ENCODE measurements at places on chromosomes 2 and 18. TPM values are rescaled to one million over a fixed set of nuclear protein-coding genes. Genes with fewer than 3 reads are reported as not detected.
A peak's percentile ranks its signal among the peaks of the same experiment; 100 is the strongest.

GRCh38 chr2:105671156-105671555, 73.6 kb upstream of the NCK2 start:
- no peaks in the 10 kb centered on the region for H3K36me3 ChIP-seq
- no peaks in the 10 kb centered on the region for H3K27me3 ChIP-seq
- peaks cover 10% of the 10 kb centered on the region for H3K4me1 ChIP-seq
- no peak overlapping the region for H3K27ac ChIP-seq
- H3K4me3 ChIP-seq = no peak overlapping the region

DNA sequence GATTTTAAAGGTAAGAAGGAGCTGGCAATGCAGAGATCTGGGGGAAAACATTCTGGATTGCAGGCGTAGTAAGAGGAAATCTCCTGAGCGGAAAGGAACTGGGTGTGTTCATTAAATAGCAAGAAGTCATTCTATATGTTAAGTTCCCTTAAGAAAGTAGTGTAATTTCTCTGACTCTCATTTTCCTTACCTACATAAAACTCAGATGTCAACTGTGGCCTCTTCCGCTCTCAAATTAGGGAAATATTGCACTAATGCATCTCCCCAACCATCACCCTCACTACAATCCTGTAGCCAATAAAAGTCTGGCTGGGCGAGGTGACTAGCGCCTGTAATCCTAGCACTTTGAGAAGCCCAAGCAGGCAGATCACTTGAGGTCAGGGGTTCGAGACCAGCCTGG, 89.0 kb upstream of the CDC42EP3 start:
- no peak for DNase-seq
- H3K4me1 ChIP-seq = no peaks in the 10 kb centered on the region
- no peaks in the 10 kb centered on the region for H3K36me3 ChIP-seq
- H3K27me3 ChIP-seq = no peaks in the 10 kb centered on the region
- no peak overlapping the region for H3K27ac ChIP-seq

GRCh38 chr2:184633726-184634125, 35.4 kb downstream of the ZNF804A start:
- no peak for DNase-seq
- H3K4me1 ChIP-seq = no peaks in the 10 kb centered on the region
- H3K4me3 ChIP-seq = no peak overlapping the region

GRCh38 chr2:225468131-225468530, 68.6 kb downstream of the NYAP2 start:
- no peaks in the 10 kb centered on the region for H3K36me3 ChIP-seq
- H3K4me1 ChIP-seq = no peaks in the 10 kb centered on the region

- no peak for DNase-seq
- H3K4me1 ChIP-seq = peaks cover 16% of the 10 kb centered on the region
- no peak overlapping the region for H3K27ac ChIP-seq
- H3K36me3 ChIP-seq = no peaks in the 10 kb centered on the region
These were observed 2.3 kb upstream of the FZD7 start for GRCh38 chr2:202031246-202031951.

- H3K27me3 ChIP-seq = no peaks in the 10 kb centered on the region
- no peak for DNase-seq
- no peak overlapping the region for H3K4me3 ChIP-seq
- no peak overlapping the region for H3K27ac ChIP-seq
- H3K4me1 ChIP-seq = peaks cover 3% of the 10 kb centered on the region
These were observed 137.0 kb downstream of the AGAP1 start for GRCh38 chr2:235630718-235631296.

DNA sequence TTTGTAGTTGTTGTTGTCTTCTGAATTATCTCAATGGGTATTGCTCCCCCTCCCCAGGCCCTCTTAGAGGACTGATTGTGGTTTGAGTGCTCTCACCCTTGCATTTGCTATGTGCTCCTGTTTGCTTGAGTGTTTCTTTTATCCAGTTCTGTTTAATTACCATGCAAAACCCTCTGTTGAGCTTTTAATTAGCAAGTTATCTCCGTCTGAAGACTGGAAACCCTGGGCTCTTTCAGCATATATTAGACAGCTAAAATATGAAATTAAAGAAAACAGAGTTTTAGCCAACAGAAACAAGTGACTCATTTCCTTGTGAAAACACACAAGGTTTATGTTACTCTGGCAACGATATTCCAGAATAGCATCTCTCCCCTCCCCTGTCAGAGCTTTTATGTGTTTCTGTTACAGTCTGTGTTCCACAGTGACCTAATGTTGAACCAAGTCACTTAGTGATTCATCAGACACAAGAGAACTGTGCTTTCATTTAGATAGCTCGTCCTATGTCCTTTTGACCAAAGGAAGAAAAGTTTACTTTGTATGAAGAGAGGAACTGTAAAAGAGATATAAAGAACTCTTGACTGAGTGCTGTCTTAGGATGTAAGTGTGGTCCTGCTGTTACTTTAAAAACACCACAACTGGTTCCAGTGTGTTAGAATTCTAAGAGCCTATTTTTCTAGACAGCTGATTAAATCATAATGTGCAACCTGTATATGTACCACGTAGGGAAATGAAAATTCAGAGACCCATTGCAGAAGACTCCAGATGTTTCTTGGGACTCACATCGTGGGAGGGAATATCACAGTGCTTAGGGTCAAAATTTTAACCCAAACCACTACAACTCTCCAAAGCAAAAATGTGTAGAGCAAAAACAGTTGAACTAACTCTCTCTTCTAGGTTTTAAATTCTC, 172.8 kb upstream of the RBMS1 start:
- no peaks in the 10 kb centered on the region for H3K36me3 ChIP-seq
- peaks cover 12% of the 10 kb centered on the region for H3K4me1 ChIP-seq
- no peaks in the 10 kb centered on the region for H3K27me3 ChIP-seq
- H3K4me3 ChIP-seq = no peak overlapping the region

- no peak for DNase-seq
- no peaks in the 10 kb centered on the region for H3K36me3 ChIP-seq
- H3K27me3 ChIP-seq = no peaks in the 10 kb centered on the region
- no peak overlapping the region for H3K27ac ChIP-seq
These were observed 23.5 kb downstream of the CD302 start for GRCh38 chr2:159774370-159774990.

DNA sequence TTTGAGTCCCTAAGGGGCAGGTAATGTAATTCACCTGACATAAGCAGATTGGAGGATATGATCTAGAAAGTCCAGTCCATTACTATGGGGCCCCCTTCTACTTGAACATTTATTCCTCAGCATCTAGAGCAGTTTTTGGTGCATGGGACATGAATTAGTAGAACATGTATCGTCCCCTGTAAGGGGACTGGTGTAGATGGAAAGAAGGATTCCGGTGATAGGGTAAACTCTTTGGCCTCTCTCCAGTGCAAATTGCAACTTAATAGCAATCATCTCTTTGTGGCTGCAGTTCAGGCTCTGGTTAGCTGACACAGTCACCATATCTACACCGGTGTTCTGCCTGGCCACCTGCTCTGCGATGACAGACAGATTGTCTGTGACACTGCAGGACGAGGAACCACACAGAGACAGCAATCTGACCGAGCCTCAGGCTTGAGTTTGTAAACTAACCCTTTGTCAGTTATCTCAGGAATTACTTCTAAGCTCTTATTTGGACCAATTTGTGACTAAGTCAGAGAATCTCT, 6.4 kb upstream of the SLC8A1 start:
- no peaks in the 10 kb centered on the region for H3K27me3 ChIP-seq
- H3K27ac ChIP-seq = no peak overlapping the region
- no peak for DNase-seq
- no peaks in the 10 kb centered on the region for H3K4me1 ChIP-seq
- H3K4me3 ChIP-seq = no peak overlapping the region

DNA sequence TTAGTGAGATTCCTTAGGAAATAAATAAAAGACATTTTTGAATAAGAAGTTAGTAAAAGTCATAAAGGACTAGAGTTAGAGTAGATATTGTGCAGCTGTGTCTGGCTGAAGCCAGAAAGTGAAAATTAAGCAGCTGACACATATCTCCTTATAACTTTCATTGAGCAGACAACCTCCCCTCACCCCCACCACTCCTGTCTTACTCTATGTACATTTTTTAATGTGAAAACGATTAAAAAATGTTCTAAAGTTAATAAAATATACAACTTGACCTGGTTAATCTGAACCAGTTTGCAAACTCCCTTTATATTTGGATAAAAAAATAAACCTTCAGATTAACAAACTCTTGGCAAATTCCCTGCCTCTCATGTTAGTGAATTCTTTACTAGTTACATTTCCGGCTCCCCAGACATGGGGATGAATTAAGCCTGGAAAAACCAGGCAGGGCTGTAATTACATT, 462.8 kb downstream of the MEIS1 start:
- H3K27me3 ChIP-seq = no peaks in the 10 kb centered on the region
- DNase-seq = no peak
- H3K27ac ChIP-seq = no peak overlapping the region
- H3K4me3 ChIP-seq = no peak overlapping the region
- no peaks in the 10 kb centered on the region for H3K36me3 ChIP-seq

DNA sequence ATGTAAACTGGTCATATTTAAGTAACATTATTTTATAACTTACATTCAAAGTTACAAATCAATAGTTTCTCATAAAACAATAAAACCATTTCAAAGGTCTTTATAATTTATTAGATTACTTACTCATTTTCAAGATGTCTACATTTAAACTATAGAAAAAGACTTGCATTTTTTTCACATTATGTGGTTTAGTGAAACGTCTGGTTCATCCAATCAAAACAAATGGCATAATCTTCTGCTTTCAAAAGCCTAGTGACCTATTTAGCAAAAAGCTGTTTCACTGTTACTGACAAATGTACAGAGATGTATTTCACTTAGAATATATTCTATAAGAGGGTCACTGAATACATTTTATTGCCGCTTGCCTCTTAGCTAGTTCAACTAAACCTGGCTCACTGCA, 49.3 kb upstream of the MCM6 start:
- DNase-seq = no peak
- no peak overlapping the region for H3K27ac ChIP-seq
- H3K27me3 ChIP-seq = no peaks in the 10 kb centered on the region
- no peaks in the 10 kb centered on the region for H3K36me3 ChIP-seq

DNA sequence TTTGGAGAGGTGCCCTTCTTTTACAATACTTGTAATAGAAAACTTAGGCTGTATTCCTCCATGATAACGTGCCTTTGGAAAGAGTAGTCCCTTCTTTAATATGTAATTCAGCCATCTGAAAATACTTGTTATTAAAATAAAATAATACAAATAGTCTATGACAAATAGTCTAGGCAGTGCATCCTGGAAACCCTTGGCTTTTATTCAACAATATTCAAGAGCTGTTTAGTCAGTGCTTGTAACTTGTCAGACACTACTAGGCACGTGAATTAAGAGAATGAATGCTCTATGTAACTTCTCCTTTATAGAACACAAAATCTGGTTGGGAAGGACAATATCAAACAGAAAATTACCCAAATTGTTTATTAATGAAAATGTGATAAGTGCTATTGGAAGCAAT, 388.2 kb downstream of the MTX2 start:
- no peak overlapping the region for H3K4me3 ChIP-seq
- H3K36me3 ChIP-seq = no peaks in the 10 kb centered on the region
- no peaks in the 10 kb centered on the region for H3K4me1 ChIP-seq
- no peak overlapping the region for H3K27ac ChIP-seq
- no peak for DNase-seq
- no peaks in the 10 kb centered on the region for H3K27me3 ChIP-seq

- H3K4me1 ChIP-seq = no peaks in the 10 kb centered on the region
- no peak overlapping the region for H3K4me3 ChIP-seq
- H3K36me3 ChIP-seq = no peaks in the 10 kb centered on the region
These were observed 56.1 kb downstream of the PRKRA start for GRCh38 chr2:178394859-178395258.

DNA sequence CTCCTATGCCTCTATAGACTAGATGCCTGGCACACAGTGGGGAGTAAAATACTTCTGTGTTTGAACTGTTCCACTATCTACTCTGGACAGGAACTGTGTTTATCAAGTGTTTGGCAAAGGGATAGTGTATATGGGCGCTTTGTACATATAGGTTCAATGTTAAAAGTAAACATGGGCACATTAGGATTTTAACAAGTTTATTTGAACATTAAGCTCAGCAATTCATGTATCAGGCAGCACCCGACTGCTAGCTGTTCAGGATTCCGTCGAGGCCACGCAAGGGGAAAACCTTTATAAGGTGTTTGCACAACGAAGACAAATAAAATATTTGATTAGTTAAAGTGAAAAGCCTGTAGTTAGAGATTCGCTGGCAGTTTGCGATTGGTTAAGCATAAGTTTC, 43.4 kb upstream of the ROCK2 start:
- DNase-seq = no peak
- H3K36me3 ChIP-seq = no peaks in the 10 kb centered on the region
- H3K4me1 ChIP-seq = peaks cover 15% of the 10 kb centered on the region
- H3K27ac ChIP-seq = no peak overlapping the region
- H3K4me3 ChIP-seq = no peak overlapping the region

DNA sequence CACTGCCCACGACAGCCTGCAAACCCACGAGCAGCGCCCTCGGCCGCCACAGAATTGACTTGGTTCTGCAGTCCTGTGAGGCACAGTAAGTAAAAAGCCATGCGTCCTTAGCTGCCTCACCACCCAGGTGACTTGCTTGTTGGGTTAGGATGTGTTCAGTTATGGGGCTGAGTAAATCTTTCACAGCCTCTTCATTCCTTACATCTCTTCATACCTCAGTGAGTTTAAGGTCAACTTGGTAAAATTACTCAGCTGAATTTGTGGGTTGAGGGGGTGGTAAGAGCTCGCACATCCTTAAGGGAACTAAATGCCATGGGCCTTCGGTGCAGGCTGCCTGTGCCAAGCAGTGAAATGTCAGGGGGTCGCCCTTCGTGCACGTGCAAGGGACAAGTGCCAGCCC, 165.2 kb upstream of the ALKAL2 start:
- no peak overlapping the region for H3K4me3 ChIP-seq
- H3K4me1 ChIP-seq = no peaks in the 10 kb centered on the region
- no peak for DNase-seq

- no peak within 1 kb of the TSS for H3K27ac ChIP-seq
- peak; percentile 12 for DNase-seq
- no peaks in the 10 kb centered on the region for H3K27me3 ChIP-seq
- no peaks in the 10 kb centered on the region for H3K36me3 ChIP-seq
These were observed at the start of gene ARHGAP15 for GRCh38 chr2:143128681-143129580. TSS of gene ARHGAP15 (plus strand) at chr2:143129419.

ABCG5 gene
- not detected for total RNA-seq

CFAP65 gene
- not detected for total RNA-seq

SH3RF3 gene
- total RNA-seq = 7.4 TPM

BCL2L11 gene
- 59.9 TPM for total RNA-seq

PDCL3 gene
- total RNA-seq = 9.5 TPM

IL36G gene
- total RNA-seq = not detected

CHN1 gene
- 9.5 TPM for total RNA-seq

APLF gene
- 8.7 TPM for total RNA-seq

MALL gene
- 13.3 TPM for total RNA-seq

TUBA4B gene
- total RNA-seq = not detected

IL18RAP gene
- total RNA-seq = 1.6 TPM

RAB12 gene
- 57.2 TPM for total RNA-seq

REG3A gene
- total RNA-seq = not detected

Data from thyroid gland (tissue), 4 donors.